ENCODE measurements at places on chromosomes 13 and 19. TPM values are rescaled to one million over a fixed set of nuclear protein-coding genes. Genes with fewer than 3 reads are reported as not detected.

CGB1 gene
- total RNA-seq: not detected

DNA sequence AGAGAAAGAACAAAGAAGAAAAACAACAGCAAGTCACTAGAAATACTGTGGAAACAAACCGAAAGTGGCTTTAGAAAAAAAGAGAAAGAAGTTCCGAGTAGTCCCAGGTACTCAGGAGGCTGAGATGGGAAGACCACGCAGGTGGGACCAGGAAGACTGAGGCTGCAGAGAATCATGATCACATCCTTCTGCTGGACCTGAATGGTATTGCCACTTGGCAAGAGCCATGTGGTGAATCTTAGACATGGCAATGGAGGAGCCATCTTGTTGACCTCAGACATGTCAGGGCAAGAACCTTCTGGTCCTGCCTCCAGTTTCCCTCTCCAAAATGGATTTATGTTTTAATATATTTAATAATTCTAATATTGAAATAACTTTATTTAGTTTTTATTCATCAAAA, 37.4 kb upstream of the ZNF724 start:
- H3K36me3 ChIP-seq: no peaks in the 10 kb centered on the region
- no peaks in the 10 kb centered on the region for H3K4me1 ChIP-seq
- H3K4me3 ChIP-seq: no peak overlapping the region

DNA sequence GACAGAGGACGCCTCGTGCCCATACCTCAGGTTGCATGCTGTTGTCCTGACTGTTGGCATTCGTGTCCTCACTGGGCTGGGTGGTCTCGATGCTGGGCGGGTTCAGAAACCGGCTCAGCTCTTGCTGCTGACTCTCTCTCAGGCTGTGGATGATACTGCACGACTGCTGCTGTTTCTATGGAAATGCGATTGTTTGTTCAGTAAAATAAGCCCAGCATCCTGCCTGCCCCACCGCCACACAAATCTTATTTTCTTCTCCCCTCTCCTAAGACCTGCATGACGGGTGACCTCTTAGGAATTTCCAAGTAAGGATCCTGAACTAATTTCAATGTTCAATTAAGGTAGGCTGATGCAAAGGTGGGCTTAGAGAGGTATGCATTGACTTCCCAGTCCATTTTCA, 356.5 kb downstream of the NALCN start:
- DNase-seq: no peak
- H3K27me3 ChIP-seq: no peaks in the 10 kb centered on the region

SBK2 gene
- not detected for total RNA-seq

DNA sequence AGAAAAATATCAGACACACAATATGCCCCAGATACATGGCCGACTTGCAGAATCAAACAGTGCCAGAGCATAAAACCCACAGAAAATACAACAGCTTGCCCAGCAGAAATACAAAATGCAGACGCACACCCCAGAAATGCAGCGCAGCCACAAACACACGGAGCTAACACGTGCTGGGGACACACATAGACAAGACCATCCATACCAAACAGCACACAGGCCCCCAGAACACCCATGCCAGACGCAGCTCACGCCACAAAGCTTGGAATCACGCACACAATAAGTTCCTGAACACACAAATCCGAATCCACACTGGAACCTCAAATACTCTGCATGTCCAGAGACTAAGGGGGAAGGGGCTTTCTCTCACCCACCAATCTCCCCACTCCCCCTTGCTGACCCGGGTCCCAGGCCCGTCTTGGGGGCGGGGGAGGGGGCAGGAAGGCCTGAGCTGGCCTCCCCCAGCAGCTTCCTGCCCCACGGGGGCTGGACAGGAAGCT, 17.2 kb downstream of the CCDC97 start:
- no peaks in the 10 kb centered on the region for H3K27me3 ChIP-seq
- H3K27ac ChIP-seq: peak overlapping the region; percentile 81
- peak overlapping the region; percentile 59 for H3K4me3 ChIP-seq
- no peaks in the 10 kb centered on the region for H3K36me3 ChIP-seq
- peaks cover 10% of the 10 kb centered on the region for H3K4me1 ChIP-seq
- no peak for DNase-seq

HNRNPM gene
- total RNA-seq: 84.8 TPM

DNA sequence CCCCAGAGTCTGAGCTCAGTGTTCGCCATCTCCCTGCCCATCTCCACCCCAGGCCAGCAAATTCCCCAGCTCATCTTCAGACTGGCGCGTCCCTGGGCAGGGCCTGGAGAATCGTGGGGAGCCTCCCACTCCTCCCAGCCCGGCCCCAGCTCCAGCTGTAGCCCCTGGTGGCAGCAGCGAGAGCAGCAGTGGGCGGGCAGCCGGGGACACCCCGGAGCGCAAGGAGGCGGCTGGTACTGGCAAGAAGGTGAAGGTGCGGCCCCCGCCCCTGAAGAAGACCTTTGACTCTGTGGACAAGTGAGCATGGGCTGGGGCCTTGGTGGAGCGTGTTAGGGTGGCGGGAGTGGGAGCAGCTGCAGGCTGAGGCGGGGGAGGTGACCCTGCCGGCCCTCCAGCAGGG, 8.4 kb upstream of the PRR19 start:
- DNase-seq: no peak
- H3K4me1 ChIP-seq: no peaks in the 10 kb centered on the region
- no peaks in the 10 kb centered on the region for H3K36me3 ChIP-seq
- H3K27me3 ChIP-seq: no peaks in the 10 kb centered on the region
- H3K27ac ChIP-seq: no peak overlapping the region
- no peak overlapping the region for H3K4me3 ChIP-seq

- no peak for DNase-seq
- H3K4me3 ChIP-seq: no peak overlapping the region
- H3K36me3 ChIP-seq: no peaks in the 10 kb centered on the region
- no peak overlapping the region for H3K27ac ChIP-seq
Measured at GRCh38 chr13:110109910-110110309, 197.0 kb downstream of the COL4A1 start.

- DNase-seq: no peak
- H3K27ac ChIP-seq: no peak overlapping the region
- no peaks in the 10 kb centered on the region for H3K36me3 ChIP-seq
- no peak overlapping the region for H3K4me3 ChIP-seq
- no peaks in the 10 kb centered on the region for H3K4me1 ChIP-seq
- no peaks in the 10 kb centered on the region for H3K27me3 ChIP-seq
Measured at GRCh38 chr19:50309396-50310125, 19.6 kb downstream of the KCNC3 start.

IGFL3 gene
- total RNA-seq: not detected

- no peak overlapping the region for H3K27ac ChIP-seq
- no peaks in the 10 kb centered on the region for H3K27me3 ChIP-seq
- no peak for DNase-seq
- H3K4me3 ChIP-seq: no peak overlapping the region
- H3K4me1 ChIP-seq: no peaks in the 10 kb centered on the region
Measured at GRCh38 chr13:24741016-24741662, 22.8 kb upstream of the RNF17 start.
